Endothelial cell of umbilical vein (primary cell): ENCODE measurements at places on chromosomes 12 and 14.

GRCh38 chr12:8081251-8081920 is 688 bp upstream of the NECAP1 start:
- no peak for DNase-seq

GRCh38 chr14:66813636-66814035 is 305.7 kb downstream of the GPHN start:
- DNase-seq: no peak

DNA sequence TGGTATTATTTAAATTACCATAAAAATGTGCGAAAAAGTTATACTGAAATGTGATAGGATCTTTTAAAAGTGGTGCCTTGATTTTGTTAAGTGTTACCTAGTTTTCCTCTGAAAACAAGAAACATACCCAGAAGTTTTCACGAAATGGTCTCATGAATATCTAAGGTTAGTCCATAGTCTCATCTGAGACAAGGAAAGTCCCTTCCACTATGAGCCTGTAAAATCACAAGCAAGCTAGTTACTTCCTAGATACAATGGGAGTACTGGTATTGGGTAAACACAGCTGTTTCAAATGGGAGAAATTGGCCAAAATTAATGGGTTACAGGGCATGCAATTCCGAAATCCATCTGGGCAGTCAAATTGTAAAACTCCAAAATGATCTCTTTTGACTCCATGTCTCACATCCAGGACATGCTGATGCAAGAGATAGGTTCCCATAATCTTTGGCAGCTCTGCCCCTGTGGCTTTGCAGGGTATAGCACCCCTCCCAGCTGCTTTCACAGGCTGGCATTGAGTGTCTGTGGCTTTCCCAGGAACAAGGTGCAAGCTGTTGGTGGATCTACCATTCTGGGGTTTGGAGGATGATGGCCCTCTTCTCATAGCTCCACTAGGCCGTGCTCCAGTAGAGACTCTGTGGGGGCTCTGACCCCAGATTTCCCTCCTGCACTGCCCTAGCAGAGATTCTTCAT is 271.4 kb downstream of the NAV3 start:
- DNase-seq: no peak

DNA sequence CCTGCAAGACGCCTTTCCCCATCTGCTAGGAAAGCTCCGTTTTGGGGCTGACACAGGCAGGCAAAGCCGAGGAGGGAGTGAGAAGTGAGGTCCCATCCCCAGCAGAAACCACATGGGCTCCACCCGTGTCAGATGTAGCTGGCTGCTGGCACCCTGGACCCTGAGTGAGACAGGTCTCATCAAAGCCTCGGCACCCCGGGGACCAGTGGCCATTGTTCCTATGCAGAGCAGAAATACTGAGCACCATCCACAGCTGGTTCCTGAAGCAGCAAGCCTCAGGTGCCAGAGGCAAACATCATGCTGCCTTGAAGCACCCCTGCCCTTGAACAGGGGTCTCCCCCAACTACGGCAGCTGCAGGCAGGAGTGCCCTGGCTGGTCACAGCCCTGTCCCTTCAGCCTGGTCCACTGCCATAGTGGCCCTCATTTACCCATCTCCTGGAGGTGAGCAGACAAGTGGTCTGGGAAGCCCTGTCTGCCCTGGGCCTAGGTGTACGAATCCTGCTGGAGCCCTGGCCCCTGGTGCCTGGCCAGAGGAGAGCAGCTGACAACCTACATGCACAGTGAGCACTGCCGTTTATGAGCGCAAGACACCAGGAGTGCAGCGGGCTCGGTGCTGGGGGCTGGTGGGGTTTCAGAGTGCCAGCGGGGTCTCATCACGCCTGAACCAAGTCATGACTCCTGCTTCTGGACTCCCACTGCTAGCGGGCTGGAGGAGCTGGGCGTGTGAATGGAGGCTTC is 289.8 kb upstream of the RTL1 start:
- no peak for DNase-seq

GRCh38 chr12:108930155-108930554 is 50.3 kb downstream of the DAO start:
- DNase-seq: peak; percentile 91

- no peak for DNase-seq
Observed at GRCh38 chr14:99064262-99064954, 207.6 kb downstream of the BCL11B start.
